Cardiac muscle cell (in vitro differentiated cells and primary cell): ENCODE measurements at places on chromosomes 12 and 14. TPM values are rescaled to one million over a fixed set of nuclear protein-coding genes. Genes with fewer than 3 reads are reported as not detected.

The RHEBL1 gene
- 0.42 and 1.1 TPM in 2 replicates for total RNA-seq

DNA sequence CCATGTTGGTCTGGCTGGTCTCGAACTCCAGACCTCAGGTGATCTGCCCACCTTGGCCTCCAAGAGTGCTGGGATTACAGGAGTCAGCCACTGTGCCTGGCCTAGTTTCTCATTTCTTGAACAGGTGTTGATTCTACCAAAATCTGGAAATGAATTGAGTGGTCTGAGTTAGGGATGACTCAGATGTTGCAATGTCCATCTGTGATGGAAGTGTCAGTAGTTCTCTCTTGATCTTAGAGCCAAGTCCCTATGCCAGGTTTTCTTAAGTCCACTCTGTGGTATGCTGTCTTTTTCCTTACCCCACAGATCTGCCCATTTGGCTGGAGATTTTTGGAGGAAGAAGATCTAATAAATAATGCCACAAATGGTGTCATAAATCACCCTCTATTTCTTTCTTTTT, 12.6 kb downstream of the SNAPC1 start:
- DNase-seq = no peak

- peak; percentile 53 for DNase-seq
Observed at GRCh38 chr12:122891661-122892525, 4.0 kb downstream of the VPS37B start.

The SGPP1 gene
- total RNA-seq = 10.6 and 11.0 TPM in 2 replicates

DNA sequence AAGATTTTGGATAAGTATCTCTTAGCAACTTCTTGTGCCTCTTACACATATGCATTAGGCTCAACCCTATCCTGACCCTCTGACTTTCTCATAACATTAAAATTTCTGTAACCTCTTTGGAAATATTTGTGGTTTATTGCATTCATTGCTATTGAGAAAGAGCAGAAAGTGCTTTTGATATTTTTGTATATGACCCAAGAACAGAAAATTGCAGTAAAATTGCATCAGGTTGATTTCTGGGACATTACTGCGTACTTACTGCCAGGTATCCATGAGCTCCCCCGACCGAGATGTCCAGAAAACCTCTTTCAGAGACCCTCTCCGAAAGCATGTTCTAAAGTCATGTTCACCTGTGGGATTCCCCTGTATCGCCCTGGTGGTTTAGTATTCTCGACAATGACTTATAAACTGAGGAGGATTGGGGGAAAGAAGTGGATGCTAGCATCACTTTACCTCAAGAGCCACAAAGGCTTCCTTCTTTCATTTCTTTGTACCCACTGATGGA, 14.5 kb upstream of the IL22 start:
- peak; percentile 93 for DNase-seq
